ENCODE measurements at places on chromosomes 5 and 9.
A peak's percentile ranks its signal among the peaks of the same experiment; 100 is the strongest.

- peak; percentile 64 for DNase-seq
Observed at GRCh38 chr9:129318121-129319075, 140.3 kb upstream of the IER5L start.

- DNase-seq: no peak
Observed at GRCh38 chr9:97861148-97861475, 8.1 kb downstream of the FOXE1 start.

DNA sequence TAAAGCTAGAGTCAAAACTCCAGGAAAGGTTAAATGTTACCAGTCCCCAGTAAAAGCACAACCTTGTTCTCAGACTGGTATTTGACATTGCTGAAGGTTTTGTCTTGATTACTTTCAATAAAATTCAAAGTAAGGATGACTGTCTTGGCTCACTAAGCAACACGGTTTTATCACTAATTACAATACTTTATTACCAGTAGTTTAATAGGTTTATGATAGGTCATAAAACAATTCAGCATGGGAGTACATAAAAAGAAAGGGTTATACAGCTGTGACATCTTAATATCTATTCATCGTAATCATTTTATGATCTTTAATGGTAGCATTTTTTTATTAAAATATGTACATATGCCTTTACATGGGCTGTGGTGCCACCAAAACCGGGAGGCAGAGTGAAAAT is 370.7 kb upstream of the IRX2 start:
- DNase-seq: no peak

GRCh38 chr5:172875505-172876279 is 41.6 kb downstream of the ERGIC1 start:
- peak; percentile 19 for DNase-seq

DNA sequence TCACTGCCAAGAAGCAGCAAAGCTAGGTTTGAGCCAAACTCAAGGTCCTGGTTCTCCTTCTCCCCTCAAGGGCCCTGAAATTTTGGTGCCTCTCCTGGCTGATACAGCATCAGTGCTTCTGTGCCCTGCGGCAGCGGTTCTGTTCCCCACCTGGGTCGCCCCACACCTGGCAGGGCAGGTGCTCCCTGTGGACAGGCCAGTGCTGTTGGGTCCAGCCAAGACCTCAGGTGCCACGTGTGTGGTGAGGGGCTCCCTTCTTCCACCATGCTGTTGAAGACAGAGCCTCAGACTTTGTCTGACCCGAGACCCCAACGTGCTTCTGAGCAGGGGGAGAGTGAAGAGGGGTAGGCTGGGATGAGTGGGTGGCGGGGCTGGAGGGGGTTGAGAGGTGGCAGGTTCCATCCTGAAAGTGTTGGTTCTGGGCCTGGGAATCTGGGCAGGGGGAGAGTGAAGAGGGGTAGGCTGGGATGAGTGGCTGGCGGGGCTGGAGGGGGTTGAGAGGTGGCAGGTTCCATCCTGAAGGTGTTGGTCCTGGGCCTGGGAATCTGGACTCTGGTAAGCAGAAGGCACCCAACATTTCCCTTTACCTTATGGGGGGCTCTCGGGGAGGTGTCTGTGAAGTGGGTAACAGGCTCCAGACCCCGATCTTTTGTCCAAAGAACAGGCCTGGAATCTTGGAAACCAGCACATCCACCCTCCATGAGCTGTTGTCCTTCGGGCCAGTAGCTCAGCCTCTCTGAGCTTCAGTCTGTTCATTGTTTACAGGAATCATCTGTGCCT is 2.3 kb downstream of the PLEKHG4B start:
- no peak for DNase-seq

DNA sequence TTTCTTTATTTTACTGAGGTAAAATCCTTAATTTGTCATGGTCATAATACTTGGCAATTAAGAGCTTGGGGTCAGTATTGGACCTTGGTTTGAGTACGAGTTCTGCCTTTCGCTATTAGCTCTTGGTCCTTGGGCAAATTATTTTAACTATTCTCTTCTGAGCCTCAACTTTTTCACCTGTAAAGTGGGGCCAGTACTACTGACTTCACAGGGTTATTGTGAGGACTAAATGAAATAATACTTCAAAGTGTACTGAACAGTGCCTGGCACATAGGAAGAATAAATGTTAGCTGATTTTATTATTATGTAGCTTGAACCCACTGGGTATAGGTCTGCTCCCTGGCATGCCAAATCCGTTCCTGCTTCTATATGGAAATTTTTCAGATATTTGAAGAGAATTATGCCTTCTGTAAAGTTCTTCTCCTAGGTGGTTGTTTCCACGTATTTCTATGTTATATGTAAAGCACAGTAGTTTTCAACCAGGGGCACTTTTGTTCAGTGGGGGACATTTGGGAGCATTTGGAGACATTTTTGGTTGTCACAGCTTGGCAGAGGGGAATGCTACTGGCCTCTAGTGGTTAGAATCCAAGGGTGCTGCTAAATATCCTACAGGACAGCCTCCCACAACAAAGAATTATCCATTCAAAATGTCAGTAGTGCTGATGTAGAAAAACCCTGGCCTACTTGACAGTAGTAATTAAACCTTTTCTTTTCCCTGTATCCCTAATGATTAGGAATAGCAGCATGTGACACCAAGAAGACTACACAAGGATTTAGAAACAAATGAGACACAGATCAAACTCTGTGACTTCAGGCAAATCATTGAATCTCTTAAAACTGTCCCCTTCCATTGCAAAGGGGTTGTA is 4.5 kb downstream of the RCL1 start:
- DNase-seq: no peak

DNA sequence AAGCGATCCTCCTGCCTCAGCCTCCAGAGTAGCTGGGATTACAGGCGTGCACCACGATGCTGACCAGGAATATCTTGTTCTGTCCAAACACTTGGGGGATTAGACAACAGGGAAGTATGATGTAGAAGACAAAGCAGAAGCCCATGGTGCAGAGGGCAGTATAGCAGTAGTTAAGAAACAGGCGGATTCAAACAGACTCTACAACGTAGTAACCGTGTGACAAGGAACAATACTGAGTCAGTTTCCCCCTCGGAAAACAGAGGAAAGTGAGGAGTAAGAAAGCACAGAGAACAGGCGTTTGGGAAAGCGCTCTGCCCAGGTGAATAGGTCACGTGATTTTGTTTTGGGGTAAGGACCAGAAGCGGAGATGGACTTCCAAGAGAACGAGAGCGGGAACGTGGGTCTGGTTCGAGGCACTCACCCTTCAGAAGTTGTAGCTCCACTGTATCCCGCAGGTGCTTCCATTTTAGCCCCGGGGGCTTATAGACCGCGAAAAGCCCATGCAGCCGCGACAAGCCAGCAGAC is 306 bp downstream of the TRUB2 start:
- no peak for DNase-seq

GRCh38 chr5:6452622-6453504 is 4.2 kb downstream of the UBE2QL1 start:
- DNase-seq: no peak

- DNase-seq: peak; percentile 16
Observed at GRCh38 chr9:129895376-129896268, 60.4 kb downstream of the USP20 start.

DNA sequence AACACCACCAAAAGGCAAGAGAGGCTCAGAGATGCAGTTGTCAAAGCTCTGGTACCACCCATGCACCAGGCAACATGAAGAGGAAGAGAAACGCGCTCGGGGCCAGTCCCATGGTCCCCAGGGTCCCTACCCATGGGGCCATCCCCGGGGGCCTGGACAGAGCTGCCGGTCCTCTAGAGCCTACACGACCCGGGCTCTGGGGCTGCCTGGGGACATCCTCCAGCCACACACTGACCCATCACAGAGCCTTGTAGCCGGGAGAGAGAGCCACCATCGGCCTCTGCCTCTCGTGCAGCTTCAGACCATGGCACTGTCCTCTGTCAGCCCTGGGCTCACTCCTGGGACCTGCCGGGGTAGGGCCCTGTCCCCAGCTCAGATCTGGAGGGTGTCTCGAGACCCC is 23.7 kb downstream of the VAV2 start:
- peak; percentile 79 for DNase-seq

DNA sequence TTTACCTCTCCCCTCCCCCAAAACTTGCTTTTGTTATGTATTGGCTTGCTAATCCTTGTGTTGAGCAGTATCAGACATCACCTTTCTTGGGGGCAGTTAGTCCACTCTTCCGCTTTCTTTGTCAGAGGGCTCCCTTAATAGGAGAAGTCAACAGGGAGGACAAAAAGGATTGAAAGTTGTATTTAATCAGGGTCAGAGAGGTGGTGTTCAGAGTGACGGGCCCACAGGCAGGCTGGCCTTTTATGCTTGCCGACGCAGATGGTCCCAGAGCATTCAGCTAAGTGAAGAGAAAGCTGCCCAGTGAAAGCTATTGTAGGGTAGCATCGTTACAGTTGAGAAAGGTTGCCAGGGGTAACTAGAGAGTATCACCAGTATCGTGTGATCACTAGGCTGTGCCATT is 131.1 kb downstream of the ZCCHC7 start:
- no peak for DNase-seq

- DNase-seq: no peak
Observed at GRCh38 chr5:149550594-149551226, 529 bp downstream of the CSNK1A1 start.

DNA sequence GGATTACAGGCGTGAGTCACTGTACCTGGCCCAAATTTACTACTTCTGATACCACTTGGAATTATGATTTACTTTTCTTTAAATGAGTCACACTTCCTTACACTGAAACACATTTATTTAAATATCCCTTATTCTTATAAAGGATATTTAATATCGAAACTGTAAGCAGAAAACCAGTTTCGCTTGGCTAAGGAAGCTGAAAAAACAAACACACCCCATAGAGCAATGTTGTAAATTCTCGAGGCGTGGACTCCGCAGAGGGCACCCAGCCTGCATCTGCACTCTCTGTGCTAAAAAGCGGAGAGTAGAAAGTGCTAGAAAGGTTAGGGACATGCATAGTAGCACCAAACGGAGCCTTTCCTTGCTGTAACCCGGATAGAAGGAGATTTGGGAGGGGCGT is 86.5 kb downstream of the HMCN2 start:
- no peak for DNase-seq

- DNase-seq: no peak
Observed at GRCh38 chr5:156815988-156816599, 34.0 kb upstream of the PPP1R2B start.

DNA sequence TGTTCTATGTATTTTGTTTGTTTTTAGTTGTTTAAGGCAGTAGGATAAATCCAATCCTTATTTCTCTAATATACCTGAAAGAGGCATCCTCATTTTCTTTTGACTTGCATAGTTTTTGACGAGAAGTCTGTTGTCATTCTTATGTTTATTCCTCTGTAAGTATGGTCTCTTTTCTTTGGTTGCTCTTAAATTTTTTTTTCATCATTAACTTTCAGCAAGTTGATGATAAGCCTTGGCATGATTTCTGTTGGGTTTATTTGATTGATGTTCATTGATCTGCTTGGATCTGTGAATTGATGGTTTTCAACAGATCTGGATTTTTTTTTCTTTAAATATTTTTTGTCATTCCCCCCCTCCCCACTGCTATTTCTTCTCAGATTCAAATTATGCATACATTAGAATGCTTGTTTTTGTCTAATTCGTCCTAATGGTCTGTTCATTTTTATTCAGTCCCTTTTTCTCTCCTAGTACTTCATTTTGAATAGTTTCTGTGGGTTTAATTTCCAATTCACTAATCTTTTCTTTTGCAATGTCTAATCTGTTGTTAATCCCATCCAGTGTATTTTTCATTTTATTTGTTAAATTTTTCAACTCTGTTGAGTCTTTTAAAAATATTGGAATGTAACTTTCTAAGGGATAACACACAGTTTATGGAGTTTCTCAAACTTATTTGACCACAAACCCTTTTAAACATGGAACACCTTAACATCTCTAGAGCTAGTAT is 495.9 kb downstream of the CSNK1G3 start:
- no peak for DNase-seq

GRCh38 chr5:179454356-179454755 is 96.0 kb upstream of the RUFY1 start:
- DNase-seq: no peak

GRCh38 chr5:130546211-130546610 is 618.8 kb downstream of the HINT1 start:
- no peak for DNase-seq

GRCh38 chr9:137160716-137161557 is 8.9 kb downstream of the LRRC26 start:
- DNase-seq: no peak

GRCh38 chr9:70998962-70999361 is 122.5 kb downstream of the TRPM3 start:
- no peak for DNase-seq

- DNase-seq: no peak
Observed at GRCh38 chr5:148880696-148881095, 54.3 kb downstream of the ADRB2 start.

GRCh38 chr5:67215519-67216471 is 19.2 kb upstream of the CD180 start:
- peak; percentile 96 for DNase-seq

DNA sequence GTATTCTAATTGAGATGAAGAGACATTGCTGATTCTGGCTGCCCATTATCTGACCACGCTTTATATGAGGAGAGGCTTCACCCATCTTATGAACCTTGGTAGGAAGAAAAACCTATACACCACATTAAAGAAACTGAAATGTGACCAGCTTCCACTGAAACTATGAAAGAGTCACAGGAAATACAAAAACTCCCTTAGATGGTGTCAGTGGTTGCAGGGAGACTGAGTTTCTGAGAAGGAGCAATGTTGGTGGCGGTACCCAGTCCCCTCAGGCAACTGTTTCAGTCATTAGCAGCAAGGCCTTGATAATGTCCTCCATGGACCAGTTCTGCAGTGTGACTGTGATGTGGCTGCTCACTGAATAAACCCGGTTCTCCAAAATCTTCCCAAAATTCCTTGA is 110.5 kb upstream of the FTMT start:
- no peak for DNase-seq

DNA sequence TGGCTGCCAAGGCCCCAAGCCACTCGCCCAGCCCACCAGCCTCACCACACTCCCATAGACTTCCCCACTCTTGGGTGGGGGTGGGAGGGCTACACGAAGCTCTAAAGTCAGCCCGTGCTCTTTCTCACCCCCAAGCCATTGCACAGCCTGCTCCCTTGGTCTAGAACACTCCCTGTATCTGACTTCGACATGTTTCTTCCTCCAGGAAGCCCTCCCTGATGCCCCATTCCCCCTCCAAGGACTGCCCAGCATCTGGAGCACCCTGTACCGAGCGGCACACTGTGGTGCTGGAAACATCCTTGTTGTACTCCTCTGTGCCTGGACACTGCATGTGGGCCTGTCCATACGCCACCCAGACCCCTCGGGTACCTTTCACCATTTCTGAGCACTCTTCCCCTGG is 49.4 kb upstream of the KCNMB1 start:
- DNase-seq: no peak

DNA sequence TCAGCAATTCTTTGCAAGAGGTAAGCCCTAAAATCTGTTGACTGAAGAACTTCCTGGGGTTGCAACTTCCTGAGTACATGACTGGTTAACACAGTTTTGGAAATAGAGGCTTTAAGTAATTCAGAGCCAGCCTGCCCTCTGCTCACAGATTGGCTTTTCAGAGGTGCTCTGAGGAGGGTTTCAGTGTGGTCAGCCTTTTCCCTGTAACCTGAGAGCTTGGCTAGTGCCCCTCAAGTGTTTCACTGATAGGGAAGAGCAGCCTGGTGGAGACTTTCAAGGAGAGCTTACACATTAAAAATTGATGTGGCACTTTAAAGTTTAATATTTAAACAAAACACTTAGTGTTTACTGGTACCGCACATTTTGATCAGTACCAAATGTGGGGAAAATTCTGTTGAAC is 56.7 kb upstream of the FOXB2 start:
- no peak for DNase-seq
